A549 treated with Hydrocortisone at 1 μM for 4 hours (cell line): ENCODE measurements at places on chromosomes 2 and 18. TPM values are rescaled to one million over a fixed set of nuclear protein-coding genes. Genes with fewer than 3 reads are reported as not detected.

Gene VIT
- not detected in 5 replicates for total RNA-seq

Gene CYS1
- total RNA-seq: 0.89 to 2.0 TPM (median 1.5 TPM) in 5 replicates

Gene GCA
- 5.0 to 7.8 TPM (median 6.9 TPM) in 5 replicates for total RNA-seq

Gene DSEL
- 0.37 to 0.62 TPM (median 0.43 TPM) in 5 replicates for total RNA-seq

Gene METTL8
- 24.9 to 34.4 TPM (median 26.0 TPM) in 5 replicates for total RNA-seq

Gene SCTR
- not detected in 5 replicates for total RNA-seq

Gene CLEC4F
- total RNA-seq: not detected in 5 replicates

Gene DSC3
- 1.1 to 2.1 TPM (median 1.3 TPM) in 5 replicates for total RNA-seq

Gene AGXT
- total RNA-seq: not detected in 5 replicates

Gene SCYGR4
- not detected in 5 replicates for total RNA-seq

Gene TRIM43
- 0.07 to 0.15 TPM (median 0.08 TPM) in 3 of 5 replicates, not detected in the others for total RNA-seq

Gene IL36G
- not detected in 5 replicates for total RNA-seq

Gene ONECUT2
- 0.26 to 0.51 TPM (median 0.35 TPM) in 5 replicates for total RNA-seq

Gene WIPF1
- 16.2 to 26.6 TPM (median 22.8 TPM) in 5 replicates for total RNA-seq

Gene UGT1A6
- total RNA-seq: 0.47 to 1.5 TPM (median 1.1 TPM) in 5 replicates

Gene ADI1
- 50.0 to 61.1 TPM (median 57.2 TPM) in 5 replicates for total RNA-seq

Gene LYG1
- total RNA-seq: 0.86 to 2.0 TPM (median 1.5 TPM) in 5 replicates

Gene LIMS4
- total RNA-seq: 0.46 to 1.2 TPM (median 0.75 TPM) in 5 replicates

Gene HOXD9
- 0.58 to 1.7 TPM (median 1.1 TPM) in 5 replicates for total RNA-seq

Gene GAD1
- 0.36 to 0.63 TPM (median 0.54 TPM) in 5 replicates for total RNA-seq

Gene FSHR
- not detected in 5 replicates for total RNA-seq

Gene FAM228A
- total RNA-seq: not detected in 5 replicates

Gene HOXD10
- 4.2 to 5.9 TPM (median 5.8 TPM) in 5 replicates for total RNA-seq

Gene PDE1A
- 0.13 to 0.81 TPM (median 0.20 TPM) in 5 replicates for total RNA-seq

Gene GALNT13
- total RNA-seq: 5.9 to 12.4 TPM (median 9.1 TPM) in 5 replicates

Gene ASAP2
- total RNA-seq: 36.1 to 59.0 TPM (median 49.8 TPM) in 5 replicates

Gene PLB1
- 1.5 to 2.6 TPM (median 1.9 TPM) in 5 replicates for total RNA-seq

Gene HSBP1L1
- total RNA-seq: 9.4 to 14.5 TPM (median 13.6 TPM) in 5 replicates

Gene STARD6
- 0.20 TPM in 1 of 5 replicates, not detected in the others for total RNA-seq

Gene ARHGAP15
- total RNA-seq: not detected in 5 replicates
